ENCODE measurements at places on chromosomes 13 and 19.
A peak's percentile ranks its signal among the peaks of the same experiment; 100 is the strongest.

GRCh38 chr19:2841855-2842574, 740 bp downstream of the ZNF555 start:
- no peak for DNase-seq

GRCh38 chr19:48606463-48607358, at the start of gene SPACA4:
Gene SPACA4, plus strand, starts transcription at chr19:48606742. Its CDS starts 237 bp downstream, at chr19:48606979.
- no peak for DNase-seq

DNA sequence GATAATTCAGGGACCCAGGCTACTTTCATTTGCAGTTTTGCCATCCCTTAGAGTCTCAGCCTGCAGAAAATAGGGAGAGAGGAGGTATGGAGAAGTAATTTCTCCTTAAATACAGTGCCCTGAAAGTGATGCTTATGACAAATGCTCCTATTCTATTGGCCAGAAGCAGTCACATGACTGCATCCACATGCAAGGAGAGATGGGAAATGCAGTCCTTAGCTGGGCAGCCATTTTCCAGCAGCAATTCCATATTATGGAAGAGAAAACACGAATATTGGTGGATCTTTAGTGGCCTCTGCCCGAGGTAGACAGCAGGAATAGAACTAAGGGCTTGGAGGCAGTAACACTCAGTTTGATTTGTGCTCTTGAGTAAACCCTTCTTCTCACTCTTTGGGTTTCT, 39.4 kb downstream of the VAV1 start:
- no peak for DNase-seq

DNA sequence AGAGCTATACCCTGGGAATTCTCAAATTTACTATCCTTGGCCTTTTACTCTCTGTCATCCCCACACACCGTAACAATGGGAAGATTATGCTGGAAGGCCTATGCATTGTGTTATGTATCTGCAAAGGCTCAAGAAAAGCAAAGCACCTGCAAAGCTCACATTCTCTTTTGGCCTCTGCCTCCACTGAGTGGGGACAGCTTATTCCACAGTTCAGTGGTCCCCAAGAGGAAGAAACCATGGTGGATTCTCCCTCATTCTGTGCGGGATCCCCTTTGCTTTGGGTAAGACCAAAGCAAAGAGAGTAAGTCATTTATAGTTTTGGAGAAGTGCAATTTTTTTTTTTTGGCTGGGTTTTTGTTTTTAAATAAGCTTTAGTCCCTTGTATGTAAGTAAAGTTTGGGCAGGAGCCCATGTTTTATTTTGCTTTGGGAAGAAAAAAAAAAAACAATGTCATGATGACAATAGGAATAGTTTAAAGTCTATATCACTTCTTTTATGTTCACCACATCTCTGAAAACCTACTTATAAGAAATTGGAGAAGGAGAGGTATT, 530.6 kb downstream of the FGF9 start:
- DNase-seq = no peak

DNA sequence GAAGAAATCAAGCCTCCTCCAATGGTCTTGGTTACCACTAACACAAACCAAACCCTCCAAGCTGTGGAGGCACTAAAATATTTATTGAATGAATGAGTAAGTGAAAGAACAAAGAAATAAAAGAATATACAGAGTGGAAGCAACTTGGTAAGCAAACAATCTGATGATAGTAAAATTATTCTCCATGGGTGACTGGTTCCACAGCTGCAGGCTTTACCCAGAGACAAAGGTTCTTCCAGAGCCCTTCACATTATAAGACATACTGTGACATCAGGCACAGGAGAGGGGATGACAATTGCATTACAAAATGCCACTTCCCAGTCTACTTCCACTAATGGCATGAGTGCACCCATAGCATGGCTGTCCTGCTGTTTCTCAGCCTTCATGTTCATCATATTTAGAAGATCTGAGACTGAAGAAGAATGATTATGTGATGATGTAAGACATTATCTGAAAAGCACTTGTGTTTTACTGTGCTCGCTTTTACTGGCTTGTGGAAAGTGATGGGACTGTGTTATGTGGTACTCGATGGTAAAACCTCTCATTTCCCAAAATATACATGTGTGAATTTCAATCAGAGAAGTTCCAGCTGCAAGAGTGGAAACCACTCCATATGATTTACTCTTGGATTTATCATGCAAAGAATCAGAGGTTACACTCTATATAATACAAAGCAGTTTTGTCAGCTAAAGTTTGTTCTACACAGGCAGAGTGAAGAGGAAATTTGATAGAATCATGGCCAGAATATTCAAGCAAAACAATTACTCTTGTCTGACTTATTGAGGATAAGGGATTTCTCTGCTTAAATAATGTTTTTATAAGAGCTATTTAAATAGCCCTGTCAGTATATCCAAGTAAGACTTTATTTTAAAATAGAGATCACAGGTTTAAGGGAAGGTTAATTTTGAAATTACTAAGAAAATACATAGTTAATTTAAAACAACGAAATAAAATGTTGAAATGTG, 220.2 kb upstream of the NBEA start:
- DNase-seq = peak; percentile 59

DNA sequence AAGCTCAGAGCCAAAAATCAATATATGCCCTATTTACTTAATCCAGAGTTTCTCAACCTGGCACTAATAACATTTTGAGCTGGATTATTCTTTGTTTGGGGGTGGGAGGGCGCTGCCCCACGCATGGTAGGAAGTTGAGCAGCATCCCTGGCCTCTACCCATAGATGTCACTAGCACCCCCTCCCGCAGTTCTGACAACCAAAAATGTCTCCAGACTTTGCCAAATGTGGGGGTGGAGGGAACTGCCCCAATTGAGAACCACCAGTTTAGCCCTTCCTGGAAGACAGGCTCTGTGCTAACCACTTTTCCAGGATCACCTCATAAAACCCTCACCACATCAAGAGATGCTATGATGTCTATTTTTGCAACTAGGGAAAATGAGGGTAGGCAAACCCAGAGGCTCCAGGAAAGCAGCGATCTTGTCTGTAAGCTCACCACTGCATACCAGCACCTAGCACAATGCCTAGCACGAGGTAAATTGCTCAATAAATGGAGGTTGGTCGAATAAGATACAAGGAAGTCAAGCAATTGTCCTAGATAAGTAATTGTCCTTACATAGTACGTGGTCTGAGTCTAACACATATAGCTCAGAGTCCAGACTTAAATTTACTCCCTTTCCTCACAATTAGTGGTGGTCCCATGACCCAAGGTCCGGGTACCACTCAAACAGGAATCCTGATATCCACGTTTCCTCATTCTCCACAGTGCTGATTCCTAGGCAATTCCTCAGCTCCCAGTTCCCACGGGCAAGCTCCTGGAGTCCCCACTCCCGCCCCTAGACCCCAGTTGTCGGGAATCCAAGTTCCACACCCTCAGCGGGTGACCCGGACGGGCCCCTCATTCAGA, 892 bp downstream of the TRIR start:
- no peak for DNase-seq

- DNase-seq = peak; percentile 62
Observed at GRCh38 chr19:35213663-35214632, 14.6 kb downstream of the FAM187B start.

DNA sequence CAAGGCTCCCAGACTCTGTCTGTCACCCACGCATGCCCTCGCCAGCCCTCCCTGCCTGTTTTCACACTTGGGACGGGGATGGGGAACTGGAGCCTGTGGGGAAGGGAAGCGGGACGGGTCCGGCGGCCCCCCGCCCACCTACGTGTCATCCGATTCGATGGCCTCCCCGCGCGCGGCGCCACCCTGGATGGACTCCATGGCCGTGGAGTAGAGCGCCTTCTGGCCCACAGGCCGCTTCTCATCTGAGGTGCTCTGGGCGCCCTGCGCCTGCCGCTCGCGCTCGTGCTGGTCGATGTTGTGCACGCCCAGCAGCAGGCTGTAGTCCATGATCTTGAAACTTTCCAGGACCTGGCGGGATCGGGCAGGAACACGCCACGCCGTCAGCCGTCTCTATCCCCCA, 25.1 kb upstream of the CACTIN start:
- no peak for DNase-seq

DNA sequence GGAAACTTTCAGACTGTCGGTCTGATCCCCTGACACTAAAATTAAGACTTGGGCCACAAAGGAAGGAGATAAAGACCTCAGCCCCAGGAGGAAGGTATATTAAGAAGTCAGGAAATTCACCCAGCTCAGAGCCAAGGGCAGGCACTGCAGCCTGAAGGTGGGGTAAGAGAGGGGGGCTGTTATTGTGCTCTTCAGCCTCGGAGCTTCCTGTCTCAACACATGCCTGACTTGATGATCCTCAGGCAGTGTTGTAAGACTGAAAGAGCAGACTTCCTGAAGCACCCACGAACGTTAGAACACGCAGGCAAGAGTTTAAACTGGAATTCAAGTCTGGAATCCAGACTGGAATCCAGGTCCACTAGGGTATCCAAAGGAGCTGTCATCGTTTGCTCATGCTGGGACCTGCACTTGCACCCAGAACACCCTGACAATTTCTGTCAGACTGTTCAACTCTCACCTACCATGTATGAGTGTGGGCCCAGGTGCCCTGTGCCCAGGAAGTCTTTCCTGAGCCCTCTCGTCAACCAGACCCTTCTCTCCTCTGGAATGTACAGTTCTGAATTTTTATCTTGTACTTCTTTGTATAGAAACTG, 10.7 kb upstream of the FLT1 start:
- DNase-seq = no peak

- no peak for DNase-seq
Observed at GRCh38 chr19:12052091-12052496, 667 bp downstream of the ZNF878 start.

GRCh38 chr19:2135474-2136402, 15.6 kb downstream of the AP3D1 start:
- no peak for DNase-seq

DNA sequence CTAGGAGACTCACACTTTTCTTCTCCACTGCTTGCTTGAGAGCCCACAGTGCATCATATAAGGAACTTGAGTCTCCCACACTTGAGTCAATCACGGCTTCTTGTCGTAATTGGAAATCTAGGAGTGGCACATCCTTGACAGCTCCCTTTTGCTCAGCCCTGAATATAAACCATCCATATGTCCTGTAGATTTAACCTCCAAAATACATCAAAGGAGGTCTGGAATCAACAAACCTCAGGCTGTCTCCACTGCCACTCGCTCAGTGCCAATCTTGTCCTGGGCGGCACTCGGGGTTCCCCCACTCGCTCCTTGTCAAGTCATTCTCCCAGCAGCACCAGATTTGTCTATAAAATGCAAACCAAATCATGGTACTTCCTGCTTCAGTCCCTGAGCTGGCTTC, 84.4 kb upstream of the UQCRFS1 start:
- DNase-seq = no peak

DNA sequence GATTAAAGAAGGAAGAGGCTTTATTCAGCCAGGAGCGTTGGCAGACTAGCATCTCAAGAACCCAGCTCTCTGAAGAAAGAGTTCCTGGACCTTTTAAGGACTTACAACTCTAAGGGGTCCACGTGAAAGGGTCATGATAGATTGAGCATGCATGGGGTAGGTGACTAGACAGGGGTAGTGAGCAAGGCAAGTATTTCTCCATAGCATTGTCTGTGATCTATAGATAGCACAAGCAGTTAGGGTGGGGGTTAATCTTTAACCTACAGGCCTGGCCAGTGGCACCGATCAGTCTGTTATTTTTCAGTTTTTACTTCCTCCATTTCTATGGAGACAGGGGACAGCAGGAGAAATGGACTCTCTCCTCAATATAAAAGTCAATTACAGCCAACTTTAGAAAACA, 983.7 kb downstream of the SLITRK1 start:
- no peak for DNase-seq

- DNase-seq = peak; percentile 57
Observed at GRCh38 chr13:108961542-108962125, 332.2 kb downstream of the MYO16 start.

- DNase-seq = no peak
Observed at GRCh38 chr19:35773020-35773806, 2.2 kb upstream of the ARHGAP33 start.

DNA sequence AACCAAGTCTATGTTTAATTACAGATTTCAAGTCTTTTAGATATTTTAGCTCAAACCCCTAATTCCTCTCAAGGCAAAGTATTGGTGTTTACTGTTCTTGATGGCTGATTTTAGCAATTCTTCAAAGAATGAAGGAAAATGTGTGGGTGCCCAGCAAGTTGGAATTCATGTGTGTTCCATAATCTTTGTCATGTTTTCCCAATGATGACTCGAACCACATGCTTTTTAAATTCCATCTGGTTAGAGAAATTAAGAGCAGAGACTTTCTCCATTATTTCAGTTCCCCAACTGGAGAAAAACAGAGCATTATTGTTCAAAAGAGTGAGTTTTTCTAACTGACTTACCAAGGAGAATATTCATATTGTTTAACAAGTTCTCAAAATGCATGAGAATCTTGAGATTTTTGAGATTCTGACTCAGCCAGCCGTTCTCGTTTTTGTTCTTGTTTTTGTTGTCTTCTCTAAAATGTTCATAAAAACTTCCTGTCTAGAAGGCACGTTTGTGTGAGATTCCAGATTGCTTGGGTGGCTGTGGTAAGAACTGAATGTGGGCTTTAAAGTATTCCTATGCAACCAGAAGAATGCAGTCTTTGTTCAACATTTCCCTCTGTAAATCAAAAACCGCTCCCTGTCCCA, 404.7 kb downstream of the IRS2 start:
- DNase-seq = no peak

GRCh38 chr13:99379856-99380801, 72.9 kb upstream of the GPR183 start:
- no peak for DNase-seq

GRCh38 chr13:70755456-70755855, 647.2 kb upstream of the KLHL1 start:
- no peak for DNase-seq

GRCh38 chr19:21922276-21922675, 86.3 kb upstream of the ZNF43 start:
- DNase-seq = no peak

DNA sequence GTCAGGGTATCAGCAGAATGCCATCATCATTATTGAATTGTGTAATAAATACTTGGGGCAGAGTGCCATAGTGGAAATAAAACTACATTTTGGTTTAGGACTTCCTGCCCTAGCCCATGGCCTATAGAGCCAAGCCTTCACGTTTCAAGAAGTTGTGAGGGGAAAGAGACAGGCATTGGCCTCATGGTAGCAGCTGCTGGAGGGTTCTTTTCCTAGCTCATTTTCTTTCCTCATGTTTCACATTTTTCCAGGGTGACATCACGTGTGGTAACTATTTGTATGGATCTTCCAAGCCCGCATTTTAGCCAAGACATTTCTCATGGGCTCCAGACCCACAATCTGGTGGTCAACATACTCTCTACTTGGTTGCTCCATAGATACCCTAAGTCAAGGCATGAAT, 80.4 kb downstream of the LRCH1 start:
- DNase-seq = no peak

DNA sequence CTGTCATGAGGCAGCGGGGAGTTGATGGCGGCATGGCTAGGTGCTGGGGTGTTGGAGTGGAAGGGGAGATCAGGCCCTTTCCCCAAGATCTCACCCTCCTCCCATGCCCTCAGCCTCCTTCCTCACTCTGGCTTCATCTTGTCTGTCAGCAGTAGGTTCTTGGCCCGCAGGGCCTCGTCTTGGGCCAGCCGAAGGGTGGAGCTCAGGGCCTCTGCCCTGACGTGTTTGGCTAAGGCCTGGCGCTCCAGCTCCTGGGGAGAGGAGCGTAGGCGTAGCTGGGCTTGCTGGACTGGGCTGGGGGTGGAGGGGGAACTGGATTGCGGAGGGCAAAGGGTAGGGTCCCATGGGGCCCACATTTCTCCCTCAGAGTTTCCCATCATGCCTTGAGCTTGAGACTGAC, 23.2 kb downstream of the TSKS start:
- no peak for DNase-seq

GRCh38 chr19:16462757-16463250, 9.0 kb downstream of the EPS15L1 start:
- DNase-seq = no peak

GRCh38 chr19:50626795-50627194, 12.9 kb downstream of the SYT3 start:
- DNase-seq = no peak
